ENCODE measurements at places on chromosomes 2 and 18.
A peak's percentile ranks its signal among the peaks of the same experiment; 100 is the strongest.

DNA sequence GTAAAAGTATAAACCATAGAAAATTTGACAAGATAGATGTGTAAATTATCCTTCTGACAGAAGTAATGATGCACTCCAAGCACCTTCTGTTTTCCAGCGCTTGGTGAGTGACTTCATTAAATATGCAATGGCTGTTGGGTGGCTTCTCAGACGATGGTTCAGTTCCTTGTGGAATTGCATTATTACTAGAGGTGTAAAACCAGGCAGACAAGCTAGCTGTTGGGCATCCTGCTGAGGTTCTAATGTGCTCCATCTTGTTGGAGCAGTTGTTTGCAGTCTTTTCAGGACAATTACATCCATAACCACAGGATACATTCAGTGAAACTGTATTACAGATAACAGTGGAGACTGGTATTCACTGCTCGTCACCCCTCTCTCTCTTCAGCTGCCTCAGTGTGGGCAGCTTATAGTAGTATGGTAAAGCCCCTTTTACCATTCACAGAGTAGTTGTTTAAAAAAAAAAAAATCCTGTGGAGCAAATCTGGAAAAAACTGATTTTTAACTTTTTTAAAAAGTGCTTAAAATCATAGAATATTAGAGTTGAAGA, 143.5 kb downstream of the AGPS start:
- DNase-seq: no peak

DNA sequence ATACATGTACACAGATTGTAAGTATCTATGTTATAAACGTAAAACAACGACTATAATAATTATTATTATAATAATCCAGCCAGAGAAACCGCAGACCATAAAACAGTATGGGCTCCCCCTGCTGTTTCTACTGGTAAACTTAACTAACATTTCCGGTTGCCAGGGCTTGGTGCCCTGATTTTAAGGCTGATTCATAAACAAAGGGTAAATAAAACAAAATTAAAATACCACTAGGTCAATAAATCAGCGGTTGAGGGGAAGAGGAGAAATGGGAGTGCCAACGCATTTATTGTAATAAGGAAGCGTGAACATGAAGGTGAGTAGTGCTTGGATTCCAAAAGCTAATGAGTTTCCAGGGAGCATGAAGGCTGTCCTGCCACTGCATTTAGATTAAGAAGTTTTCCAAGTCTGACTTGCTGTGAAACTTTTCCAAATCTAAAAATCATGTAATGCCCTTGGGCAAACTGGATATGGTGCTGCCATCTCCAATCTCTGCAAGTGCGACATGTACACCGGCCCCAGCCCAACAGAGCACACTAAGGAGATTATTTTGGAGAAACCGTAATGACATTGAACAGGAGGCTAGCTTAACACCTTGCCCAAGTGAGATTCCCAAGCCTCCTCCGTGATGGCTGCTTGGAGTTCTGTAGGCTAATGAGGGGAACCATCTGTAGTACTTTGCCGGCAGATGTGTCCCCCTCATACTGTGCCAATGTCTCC, 50.7 kb upstream of the HNRNPA3 start:
- no peak for DNase-seq

GRCh38 chr2:176494949-176495353, 225.7 kb downstream of the MTX2 start:
- DNase-seq: peak; percentile 22

- DNase-seq: no peak
Observed at GRCh38 chr2:6297238-6297637, 568.5 kb downstream of the CMPK2 start.

GRCh38 chr18:24869285-24869684, 408.8 kb downstream of the HRH4 start:
- DNase-seq: no peak

DNA sequence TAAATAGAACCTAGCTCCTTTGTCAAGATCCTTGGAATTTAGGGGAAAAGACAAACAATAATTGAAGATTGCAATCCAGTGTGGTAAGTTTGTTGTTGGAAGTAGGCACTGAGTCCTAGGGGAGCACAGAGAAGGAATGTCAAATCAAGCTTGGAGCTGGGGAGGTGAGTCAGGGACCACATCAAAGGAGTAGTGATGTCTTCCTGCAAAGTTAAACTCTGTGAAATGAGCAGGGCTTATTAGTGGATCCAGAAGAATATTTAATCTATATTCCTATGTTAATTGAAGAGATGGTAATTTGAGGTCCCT, 41.7 kb upstream of the NABP1 start:
- DNase-seq: no peak

DNA sequence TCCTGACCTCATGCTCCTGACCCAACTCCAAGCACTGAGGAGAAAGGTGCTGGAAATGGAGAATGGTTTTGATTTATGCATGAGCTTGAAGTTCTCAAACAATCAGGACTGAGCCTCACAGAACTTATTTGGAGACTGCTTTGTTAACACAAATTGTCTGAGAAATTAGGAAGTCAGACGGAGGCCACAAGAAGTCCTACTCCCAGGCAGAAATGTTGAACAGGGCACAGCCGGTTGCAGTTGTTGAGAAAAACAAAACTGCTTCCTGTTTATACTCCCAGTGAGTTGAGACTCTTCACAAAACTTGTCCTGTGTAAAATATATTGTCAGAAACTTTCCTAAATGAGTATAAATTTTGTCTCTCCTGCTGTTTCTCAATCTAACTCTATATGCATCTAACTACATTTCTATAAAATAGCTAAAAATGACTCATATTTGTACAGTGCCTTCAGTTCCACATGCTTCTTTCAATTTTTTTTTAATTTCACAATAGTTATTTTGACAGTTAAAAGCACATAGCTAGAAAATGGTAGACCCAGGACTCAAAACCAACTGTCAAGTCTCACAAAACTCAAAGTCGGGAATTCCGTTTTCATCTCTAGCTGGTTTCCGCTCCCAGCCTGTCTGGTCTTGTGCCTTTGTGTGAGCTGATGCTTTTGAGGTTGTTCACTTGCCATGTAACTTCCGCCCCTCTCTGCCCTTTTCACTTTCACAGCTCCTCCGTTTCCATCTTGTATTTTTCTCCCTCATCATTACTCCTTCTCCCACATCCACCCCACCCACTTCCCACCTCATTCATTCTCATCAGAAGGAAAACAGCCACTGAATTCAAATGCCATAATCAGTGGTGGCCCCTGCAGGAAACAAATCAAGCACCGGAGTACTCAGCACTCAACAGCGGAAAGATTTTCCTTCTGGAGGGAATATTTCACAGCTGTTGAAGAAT, 215.0 kb downstream of the SUCLG1 start:
- DNase-seq: no peak

- DNase-seq: no peak
Observed at GRCh38 chr18:14089781-14090180, 42.5 kb downstream of the ZNF519 start.

- no peak for DNase-seq
Observed at GRCh38 chr18:24400587-24400986, 3.0 kb upstream of the OSBPL1A start.

DNA sequence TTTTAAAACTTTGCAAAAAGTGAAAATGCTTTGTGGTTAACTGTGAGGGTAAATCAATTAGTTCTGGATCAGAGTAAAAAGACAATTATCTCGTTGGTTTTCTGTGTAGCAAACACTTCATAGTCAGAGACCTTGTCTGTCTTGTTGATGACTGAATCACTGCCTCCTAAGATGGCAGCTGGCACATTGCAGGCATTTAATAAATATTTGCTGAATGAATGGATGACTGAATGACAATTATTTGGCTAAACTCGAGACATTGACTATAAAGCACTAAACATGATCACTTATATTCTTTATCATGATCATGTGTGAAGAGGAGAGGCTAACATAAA, 96.2 kb downstream of the MAIP1 start:
- DNase-seq: no peak

GRCh38 chr18:35141567-35142274, 99.1 kb upstream of the ZNF397 start:
- DNase-seq: no peak

GRCh38 chr2:9166579-9167377, 39.8 kb upstream of the ASAP2 start:
- DNase-seq: no peak
